Bone marrow (tissue), 2 donors: ENCODE measurements at places on chromosomes 7 and 10.

GRCh38 chr10:128078136-128078969 is 47.9 kb downstream of the MKI67 start:
- no peak for DNase-seq

GRCh38 chr10:121572859-121573537 is 25.2 kb downstream of the FGFR2 start:
- DNase-seq, result no peak

DNA sequence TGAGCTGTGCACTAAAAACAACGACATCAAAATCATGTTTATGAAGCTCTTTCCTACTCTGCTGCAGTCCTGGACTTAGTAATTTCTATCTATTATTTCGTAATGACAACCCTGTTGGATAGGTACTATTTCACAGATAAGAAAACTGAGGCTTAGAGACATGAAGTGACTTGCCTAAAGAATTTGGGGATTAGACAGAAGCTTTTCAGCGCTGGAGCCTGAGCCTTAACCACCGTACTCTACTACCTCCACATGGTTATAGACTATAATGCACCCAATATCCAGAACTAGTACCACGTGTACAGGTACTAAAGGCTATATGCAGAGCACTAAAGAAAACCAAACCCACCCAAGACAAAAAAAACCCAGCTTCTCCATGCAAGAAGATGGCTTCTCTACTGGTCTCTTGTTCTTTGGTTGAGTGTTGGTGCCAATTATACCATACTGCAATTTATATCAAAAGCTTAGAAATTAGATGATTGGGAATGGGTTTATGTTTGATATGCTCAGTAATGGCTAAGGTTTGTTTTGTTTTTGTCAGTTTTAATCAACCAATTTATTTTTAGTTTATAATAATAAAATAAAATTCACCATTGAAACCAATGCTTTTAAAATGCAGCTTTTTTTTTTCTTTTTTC is 6.5 kb upstream of the SNX10 start:
- no peak for DNase-seq

- DNase-seq, result no peak
Observed at GRCh38 chr10:73875139-73875475, 752 bp upstream of the CAMK2G start.

GRCh38 chr7:131904760-131905327 is 348.4 kb upstream of the PODXL start:
- DNase-seq, result no peak

DNA sequence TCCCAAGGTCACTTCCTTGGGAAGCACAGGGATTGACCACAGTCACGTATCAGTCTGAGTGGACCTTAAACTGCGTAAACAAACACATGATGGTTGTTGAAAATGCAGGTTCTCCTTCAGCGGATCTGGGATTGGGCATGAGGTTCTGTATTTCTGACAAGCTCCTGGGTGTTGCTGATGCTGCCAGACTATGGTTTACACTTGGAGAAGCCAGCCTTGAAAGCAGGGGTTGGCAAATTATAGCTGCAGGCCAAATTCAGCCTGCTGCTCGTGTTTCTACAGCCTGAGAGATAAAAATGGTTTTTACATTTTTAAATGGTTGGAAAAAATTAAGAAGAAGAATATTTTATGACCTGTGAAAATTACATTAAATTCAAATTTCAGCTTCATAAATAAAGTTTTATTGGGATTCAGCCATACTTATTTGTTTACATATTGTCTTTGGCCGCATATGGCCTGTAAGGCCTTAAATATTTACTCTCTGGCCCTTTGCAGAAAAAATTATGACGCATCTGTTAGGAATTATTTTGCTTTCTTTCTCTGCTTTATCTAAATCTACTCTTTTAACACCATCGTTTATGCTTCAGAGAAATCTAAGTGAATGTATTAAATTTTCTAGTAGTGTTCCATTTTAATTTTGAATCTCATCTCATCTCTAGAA is 109.6 kb downstream of the SH2D4B start:
- DNase-seq, result no peak

GRCh38 chr10:83625831-83626360 is 513.4 kb upstream of the GHITM start:
- DNase-seq, result no peak

DNA sequence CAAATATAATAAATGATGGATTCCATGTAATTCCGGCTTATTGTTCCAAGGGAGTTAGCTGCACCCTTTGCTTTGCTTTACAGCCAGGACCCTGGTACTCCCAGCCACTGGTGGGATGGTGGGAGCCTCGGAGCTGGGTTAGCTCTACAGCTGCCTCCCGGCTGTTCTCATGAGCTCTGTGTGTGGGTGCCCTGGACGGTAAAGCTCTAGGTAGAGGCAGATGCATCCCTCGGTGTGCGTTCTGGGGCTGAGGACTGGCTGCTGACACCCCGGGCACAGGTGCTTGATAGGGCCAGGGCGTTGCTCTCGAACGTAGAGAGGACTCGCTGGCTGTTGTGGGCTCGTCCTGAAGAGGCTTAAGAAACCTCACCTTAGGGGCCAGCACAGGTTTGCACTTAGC is 50.1 kb downstream of the PFKP start:
- DNase-seq, result no peak

- no peak for DNase-seq
Observed at GRCh38 chr7:37011151-37011890, 287.0 kb upstream of the AOAH start.

GRCh38 chr10:69663369-69663947 is 33.4 kb downstream of the FAM241B start:
- DNase-seq, result no peak

DNA sequence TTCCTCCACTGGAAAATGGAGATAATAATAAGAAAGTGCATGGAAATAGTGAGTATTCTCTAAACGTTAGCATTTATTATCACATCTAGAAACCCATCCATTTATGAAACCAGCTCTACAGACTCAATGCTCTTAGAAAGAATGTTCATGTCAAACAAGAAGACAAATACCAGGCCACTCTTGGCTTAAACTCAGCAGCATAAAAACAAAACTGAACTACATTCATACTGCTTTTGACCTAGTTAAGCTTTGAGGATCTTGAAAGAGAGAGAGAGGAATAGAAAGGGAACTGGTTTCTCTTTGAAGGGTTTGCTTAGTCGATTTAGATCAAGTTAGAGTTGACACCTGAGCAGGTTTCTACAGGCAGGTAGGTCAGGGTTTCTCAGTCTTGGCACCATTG is 332.9 kb upstream of the PRKCQ start:
- no peak for DNase-seq

GRCh38 chr7:75033064-75033463 is 40.5 kb downstream of the RCC1L start:
- no peak for DNase-seq

DNA sequence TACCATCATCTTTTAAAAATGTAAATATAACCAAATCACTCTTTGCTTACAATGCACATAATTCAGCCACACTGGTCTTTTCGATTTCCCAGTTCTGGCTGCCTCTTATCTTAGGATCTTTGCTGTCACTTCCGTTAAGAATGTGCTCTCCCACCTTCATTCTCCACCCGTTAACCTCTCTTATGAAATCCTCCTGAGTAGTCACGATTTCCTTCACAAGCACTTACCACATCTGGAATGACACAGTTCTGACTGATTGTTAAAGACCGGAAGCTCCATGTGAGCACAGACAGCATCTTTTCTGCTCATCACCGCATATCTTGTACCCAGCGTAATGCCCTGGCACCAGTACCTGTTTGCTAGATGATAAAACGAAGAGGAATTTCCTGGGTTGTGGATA is 84.3 kb downstream of the CUL2 start:
- no peak for DNase-seq

DNA sequence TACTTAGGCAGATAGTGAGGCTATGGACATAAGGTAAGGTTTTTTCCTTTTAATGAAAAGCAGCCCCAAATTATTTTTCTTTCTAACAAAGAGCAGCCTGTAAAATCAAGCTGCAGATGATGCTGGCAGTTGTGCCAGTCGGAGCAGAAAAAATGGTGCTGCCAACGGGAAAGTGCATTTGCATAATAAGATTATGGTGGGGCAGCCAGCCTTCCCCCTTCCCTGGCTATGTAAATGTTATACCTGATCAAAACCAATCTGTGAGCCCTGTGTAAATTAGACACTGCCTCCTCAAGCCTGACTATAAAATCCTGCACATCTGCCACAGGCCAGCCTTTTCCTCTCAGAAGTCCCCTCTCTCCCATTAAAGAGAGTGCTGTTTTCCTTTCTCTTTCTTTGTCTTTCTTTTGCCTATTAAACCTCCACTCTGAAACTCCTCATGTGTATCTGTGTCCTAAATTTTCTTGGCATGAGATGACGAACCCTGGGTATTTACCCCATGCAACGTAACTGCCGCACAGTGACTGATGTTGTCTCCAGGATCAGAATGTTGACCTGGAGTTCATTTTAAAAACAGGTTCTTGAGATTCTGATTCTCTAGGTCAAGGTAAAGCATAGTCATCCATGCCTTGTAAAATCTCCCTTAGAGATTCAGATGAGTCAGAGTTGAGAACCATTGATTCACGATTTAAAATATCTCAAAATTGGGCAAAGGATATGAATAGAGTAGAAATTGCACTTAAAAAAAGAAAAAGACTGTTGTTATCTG is 167.3 kb upstream of the C1GALT1 start:
- DNase-seq, result no peak

- DNase-seq, result no peak
Observed at GRCh38 chr7:86846494-86847190, 202.9 kb downstream of the GRM3 start.

- DNase-seq, result no peak
Observed at GRCh38 chr10:35153716-35154115, 27.1 kb downstream of the CREM start.

DNA sequence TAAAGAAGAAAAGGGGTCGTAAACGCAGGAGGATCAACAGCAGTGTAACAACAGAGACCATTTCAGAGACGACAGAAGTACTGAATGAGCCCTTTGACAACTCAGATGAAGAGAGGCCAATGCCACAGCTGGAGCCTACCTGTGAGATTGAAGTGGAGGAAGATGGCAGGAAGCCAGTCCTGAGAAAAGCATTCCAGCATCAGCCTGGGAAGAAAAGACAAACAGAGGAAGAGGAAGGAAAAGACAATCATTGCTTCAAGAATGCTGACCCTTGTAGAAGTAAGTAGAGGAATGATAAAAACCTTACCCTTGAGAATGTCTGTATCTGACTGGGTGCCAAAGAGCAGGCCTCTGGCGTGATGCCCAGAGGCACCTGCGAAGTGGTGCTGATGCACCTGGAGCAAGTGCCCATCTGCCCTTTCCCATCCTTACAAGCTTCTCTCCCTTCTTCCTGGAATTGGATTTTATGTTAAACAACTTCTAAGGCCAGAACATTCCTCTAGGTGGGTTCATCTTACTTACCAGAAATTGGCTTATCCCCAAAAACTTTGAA is 86.4 kb upstream of the SAMD8 start:
- DNase-seq, result no peak

- DNase-seq, result no peak
Observed at GRCh38 chr10:24240041-24240751, 31.3 kb downstream of the KIAA1217 start.

- DNase-seq, result no peak
Observed at GRCh38 chr7:103348452-103348851, 1.0 kb downstream of the PSMC2 start.

DNA sequence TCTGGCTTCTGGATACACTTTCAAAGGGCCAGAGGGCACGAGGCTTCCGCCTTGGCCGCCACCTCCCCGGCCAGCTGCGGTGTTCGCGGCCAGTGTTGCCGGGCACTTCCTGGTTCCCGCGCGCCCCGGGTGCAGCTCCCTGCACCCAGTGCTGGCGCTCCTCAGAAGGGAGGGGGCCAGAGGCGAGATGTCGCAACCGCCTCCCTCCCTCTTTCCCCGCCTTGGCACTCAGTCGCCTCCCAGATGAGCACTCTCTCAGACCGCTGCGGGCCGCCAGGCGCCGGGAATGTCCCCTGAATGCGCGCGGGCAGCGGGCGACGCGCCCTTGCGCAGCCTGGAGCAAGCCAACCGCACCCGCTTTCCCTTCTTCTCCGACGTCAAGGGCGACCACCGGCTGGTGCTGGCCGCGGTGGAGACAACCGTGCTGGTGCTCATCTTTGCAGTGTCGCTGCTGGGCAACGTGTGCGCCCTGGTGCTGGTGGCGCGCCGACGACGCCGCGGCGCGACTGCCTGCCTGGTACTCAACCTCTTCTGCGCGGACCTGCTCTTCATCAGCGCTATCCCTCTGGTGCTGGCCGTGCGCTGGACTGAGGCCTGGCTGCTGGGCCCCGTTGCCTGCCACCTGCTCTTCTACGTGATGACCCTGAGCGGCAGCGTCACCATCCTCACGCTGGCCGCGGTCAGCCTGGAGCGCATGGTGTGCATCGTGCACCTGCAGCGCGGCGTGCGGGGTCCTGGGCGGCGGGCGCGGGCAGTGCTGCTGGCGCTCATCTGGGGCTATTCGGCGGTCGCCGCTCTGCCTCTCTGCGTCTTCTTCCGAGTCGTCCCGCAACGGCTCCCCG is at the start of gene FFAR4:
Gene FFAR4, plus strand, starts transcription at position 231 of the 842 bp plus-strand sequence. Its CDS starts 56 bp downstream, at position 287.
- no peak for DNase-seq

DNA sequence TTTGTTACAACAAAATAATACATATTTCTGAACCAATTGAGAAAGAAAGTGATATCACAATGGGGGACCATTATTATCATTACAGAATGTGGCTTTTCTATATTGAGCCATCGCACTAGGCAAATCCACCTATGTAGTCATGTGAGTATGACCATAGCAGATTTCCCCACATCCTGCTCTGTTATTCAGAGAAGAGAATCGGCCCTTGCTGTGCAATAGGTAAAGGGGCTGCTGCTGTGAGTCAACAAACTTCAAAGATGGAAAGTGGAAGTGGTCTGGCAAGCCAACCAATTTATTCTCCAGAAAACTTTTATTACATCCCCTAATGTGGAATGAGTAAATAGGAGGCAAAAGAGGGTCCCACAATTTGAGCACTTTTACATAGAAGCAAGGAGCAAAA is 573.4 kb downstream of the ETV1 start:
- DNase-seq, result no peak

DNA sequence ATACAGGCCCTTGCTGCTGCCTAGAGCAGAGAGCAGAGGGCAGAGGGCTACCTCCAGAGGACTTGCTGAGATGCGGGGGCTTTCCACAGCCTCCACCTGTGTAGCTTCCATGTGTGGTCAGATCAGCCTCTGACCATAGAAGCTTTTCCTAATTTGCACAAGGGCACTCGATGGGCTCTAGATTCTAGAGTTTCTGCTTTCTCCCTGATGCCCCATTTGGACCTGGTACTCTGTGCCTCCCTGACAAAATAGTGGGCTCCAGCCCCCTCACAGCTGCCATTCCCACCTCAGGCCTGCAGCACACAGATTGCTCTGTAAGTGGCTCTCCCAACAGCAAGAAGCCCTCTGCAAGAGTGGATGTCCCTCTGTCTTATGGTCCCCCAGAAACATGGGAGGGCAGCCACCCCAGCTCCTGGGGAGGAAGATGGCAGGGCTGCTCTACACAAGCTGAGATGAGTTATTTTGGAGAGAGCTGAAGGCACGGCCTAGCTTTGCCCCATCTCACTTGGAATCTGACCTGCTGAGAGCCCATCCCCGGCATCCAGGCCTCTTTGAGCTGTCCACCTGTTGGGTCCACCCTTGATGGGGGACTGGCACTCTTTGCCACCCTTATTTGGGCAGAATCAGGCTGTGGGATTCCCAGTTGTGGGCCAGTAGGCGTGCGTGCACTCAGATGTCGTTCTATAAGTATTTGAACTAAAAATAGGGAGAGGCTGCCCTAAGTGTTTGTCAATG is 16.7 kb downstream of the TMEM273 start:
- no peak for DNase-seq
